NCI-H187 (cell line): ENCODE measurements at places on chromosomes 16 and 17.

- DNase-seq = no peak
Measured at GRCh38 chr16:23424292-23424958, 28.6 kb downstream of the COG7 start.

- no peak for DNase-seq
Measured at GRCh38 chr16:1299012-1299867, 10.2 kb upstream of the UBE2I start.

DNA sequence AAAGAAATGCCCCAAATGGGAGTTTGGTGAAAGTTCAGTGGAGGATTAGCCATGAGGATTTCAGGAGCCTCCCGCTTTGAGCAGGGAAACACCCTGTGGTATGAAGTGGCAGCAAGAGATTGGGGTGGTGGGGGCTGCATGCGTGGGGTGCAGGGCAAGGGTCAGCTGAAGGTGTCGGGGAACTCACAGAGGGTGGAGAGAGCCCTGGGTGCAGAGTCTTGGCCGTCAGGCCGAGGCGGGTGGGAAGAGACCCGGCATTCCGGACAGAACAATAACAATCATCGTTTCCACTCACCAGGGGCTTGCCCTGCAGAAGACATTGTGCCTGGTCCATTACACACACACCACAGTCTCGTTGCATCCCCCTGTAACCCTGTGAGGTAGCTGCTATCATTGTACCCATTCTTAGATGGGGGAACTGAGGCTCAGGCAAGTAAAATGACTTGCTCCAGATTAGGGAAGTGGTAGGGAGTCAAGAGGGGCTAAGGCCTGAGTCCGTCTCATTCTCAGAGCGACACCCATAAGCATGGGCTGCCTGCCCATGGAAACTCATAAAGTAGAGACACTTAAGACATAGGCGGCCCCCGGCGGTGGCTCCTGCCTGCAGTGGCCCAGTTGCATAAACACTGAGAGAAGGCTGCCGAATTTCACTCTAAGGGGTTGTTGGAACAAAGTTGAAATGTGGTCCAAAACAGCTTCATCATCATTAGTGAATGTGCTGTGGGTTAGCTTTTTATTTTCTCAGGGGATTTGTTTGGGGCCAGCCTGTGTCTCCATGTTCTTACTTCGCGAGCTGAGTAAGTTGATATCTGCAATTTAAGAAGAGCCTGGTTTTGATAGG is 93.3 kb downstream of the CMIP start:
- no peak for DNase-seq

DNA sequence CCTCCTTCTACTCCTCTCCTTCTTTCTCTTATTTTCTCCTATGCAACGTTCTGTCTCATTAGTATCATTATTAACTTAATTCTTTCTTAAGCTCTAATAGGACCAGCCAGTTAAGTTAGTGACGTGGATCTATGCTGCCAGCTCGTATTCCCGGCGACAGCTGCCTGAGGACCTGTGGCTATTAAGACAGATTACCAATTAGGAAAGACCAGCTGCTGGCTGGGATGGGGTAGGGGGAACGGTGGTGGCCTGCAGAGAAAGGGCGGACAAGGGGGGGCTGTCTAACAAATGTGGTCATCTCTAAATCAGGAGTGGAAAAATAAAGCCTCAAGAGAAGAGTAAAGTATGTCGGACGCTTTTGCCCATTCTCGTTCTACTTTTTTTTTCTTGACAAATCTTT is 770 bp upstream of the MYH3 start:
- DNase-seq = no peak

GRCh38 chr16:6193718-6194117 is 1096.1 kb upstream of the EEF2KMT start:
- no peak for DNase-seq

- DNase-seq = no peak
Measured at GRCh38 chr17:2792366-2793169, 3.7 kb upstream of the RAP1GAP2 start.

DNA sequence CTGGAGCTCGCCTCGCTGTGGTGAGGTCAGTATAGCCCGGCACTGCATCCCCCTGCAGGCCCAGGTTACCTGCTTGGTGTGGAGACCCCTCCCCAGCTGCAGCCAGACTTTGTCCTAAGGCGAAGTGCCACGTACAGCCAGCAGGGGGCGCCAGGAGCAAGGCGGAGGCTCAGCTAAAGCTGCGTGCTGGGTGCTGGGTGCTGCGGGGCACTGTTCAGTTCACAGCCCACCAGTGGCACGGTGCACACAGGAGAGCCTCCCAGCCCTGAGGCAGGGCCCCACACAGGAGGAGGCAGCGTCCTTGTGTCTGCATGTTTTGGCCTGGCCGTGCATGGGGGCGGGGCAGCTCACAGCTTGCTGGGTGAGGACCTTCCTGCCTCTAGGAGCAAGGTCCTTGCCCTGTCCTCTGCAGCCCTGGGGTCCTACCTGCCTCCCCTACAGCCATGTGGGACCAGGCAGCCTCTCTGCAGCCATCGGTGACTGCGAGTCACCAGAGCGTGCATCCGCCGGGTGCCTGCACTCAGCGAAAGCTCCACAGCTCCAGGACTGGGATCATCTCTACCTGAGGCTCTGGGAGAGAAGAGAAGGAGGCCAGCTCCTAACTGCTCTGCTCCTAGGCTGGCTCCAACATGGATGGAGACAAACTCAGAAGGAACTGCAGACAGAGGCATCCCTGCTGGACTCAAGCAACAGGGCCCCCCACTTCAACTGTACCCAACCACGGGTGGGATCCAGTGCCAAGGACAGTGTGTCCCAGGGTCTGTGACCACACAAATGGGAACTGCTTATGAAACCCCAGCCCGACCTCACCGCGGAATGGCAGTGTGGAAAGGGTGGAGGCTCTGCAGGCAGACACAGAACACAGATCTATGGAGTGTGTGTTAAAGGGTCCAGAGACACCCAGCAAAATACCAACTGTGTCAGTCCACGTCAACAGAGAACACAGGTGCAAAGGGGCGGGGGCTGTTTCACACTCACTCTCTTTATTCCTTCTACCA is 19.0 kb downstream of the SLC7A5 start:
- no peak for DNase-seq

- no peak for DNase-seq
Measured at GRCh38 chr17:2266045-2266864, 37.3 kb downstream of the SMG6 start.

DNA sequence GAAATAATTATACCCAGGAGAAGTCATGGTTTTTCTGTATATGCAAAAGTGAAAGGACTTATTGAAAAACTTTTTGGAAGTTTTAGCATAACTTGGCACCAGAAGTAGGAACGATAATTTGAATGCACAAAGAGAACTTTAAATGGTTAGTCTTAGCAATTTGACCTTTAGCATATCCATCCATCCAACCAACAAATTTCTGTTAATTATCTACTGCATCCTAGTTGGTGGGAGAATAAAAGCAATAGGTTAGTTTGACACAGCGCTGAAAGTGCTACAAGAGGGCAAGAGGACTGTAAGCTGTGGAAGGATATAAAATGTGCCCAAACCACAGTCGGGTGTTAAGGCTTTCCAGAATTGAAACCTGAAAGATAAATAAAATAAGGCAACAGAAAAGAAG is 17.6 kb downstream of the SPAG9 start:
- DNase-seq = no peak

GRCh38 chr16:80875616-80876015 is 71.2 kb upstream of the CDYL2 start:
- DNase-seq = no peak

DNA sequence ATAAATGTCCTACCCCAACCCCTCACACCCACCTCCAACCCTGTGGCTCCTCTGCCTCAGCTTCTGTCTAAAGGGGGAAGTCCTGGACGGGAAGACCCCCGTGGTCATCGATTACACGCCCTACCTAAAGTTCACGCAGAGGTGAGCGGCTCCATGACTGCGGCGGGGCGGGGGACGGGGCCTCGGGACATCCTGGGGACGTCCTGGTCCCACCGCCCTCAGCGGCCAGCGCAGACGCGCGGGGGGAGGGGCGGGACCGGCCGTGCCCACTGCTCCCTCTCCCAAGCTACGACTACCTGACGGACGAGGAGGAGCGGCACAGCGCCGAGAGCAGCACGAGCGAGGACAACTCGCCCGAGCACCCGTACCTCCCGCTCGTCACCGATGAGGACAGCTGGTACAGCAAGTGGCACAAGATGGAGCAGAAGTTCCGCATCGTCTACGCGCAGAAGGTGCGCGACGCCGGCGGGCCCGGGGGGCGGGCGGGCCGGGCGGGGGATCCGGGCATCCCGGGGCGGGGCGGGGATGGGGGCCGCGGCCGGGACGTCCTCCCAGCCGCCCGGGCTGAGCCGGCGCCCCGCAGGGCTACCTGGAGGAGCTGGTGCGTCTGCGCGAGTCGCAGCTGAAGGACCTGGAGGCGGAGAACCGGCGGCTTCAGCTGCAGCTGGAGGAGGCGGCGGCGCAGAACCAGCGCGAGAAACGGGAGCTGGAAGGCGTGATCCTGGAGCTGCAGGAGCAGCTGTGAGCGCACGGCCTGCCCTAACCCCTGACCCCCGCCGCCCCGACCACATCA is 6.7 kb downstream of the RUNDC3A start:
- no peak for DNase-seq

DNA sequence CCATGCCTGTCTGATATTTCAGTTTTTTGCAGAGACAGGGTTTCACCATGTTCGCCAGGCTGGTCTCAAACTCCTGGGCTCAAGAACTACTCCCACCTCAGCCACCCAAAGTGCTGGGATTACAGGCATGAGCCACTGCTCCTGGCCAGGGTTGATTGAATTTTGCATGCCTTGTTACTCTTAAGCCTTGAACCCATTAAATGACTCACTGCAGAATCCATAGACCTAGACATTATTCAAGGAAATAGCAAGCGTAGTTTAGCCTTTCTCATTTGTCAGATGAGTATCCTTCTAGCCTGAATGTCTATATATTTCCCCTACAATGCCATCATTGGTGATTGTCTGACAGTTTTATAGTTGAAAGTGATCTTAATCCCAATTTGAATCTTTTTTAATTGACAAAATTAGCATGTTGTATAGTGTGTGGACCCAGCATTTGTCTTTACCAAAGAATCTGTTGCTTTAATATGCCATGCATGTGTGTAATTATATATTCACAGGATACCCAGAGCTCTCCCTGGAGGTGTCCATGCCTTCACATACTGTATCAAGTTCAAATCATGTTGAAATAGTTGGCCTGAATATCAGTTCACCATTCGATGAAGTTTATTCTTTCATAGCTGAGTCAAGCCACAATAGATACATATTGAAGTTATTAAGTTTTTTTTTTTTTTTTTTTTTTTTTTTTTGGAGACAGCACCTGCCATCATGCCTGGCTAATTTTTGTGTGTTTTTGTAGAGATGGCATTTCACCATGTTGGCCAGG is 321.0 kb downstream of the CPPED1 start:
- DNase-seq = no peak

- no peak for DNase-seq
Measured at GRCh38 chr16:85206472-85207356, 94.4 kb upstream of the CIBAR2 start.

DNA sequence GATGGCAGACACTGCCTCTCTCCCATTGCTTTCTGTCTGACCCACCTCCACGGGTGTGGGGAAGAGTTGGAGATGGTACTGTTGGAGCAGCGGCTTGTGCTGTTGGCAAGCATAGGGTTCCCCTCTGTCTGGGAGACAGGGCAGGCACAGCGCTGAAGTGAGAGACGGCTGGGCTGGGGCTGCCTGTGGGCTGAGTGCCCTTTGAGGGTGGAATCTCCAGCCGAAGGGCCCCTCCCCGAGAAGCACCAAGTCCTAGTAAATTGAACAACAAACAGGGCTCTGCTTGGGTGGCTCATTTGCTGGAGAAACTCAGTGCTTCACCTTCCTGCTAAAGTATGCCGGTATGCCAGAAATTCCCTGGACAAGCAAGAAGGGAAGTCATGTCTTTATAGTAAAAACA is 79.7 kb downstream of the KSR1 start:
- DNase-seq = no peak

DNA sequence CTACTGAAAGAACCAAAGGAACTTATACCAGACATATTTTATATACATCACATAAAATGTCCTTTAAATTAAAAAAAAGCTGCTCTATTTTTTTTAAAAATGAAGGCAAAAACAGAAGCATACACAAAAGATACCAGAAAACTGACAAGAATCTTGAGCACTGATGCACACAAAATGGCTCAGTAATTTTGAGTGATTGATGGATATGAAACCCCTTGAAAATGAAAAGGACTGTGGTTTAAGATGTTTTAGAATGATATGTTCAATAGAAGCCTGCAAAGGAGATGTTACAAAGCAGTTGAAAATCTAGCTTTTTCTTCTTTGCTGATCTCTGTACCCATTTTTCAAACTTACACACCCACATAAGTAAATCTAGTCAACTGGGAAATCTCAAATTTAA is 2.7 kb downstream of the C16orf87 start:
- DNase-seq = no peak

- no peak for DNase-seq
Measured at GRCh38 chr17:6857336-6857735, 25.8 kb upstream of the TEKT1 start.

GRCh38 chr17:75512926-75513640 is 2.3 kb downstream of the CASKIN2 start:
- no peak for DNase-seq

- DNase-seq = no peak
Measured at GRCh38 chr16:50071075-50071671, 5.4 kb downstream of the HEATR3 start.

DNA sequence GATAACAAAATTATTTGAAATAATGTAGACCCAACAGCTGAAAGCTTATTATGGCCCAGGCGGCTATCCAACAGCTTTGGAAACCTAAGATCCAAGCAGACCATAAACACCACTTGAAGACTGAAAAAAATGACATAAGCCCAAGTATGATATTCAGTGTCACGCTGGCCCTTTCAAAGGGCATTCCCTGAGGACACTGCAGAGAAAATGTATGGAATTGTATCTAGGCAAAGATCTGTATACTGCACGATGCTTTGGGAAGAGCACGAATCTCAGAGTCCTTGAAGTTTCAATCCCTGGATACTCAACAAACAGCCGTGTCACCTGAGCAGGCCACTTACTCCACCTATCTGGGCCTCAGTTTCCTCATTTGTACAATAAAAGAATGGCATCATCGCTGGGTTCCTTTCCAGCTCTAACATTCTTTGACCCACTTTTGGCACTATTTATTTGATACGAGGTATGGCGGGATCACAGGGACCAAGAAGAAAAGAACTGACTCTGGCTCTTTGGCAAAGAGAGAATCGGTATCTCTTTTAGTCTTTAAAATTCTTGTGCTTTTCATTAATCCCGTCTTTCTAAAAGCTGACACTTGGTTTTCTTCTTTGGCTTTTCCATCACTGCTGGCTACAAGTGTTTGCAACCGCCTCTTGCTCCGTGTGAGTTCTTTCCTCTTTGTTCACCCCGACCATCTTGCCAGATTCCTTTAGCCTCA is 1.2 kb downstream of the STAT5B start:
- DNase-seq = no peak

DNA sequence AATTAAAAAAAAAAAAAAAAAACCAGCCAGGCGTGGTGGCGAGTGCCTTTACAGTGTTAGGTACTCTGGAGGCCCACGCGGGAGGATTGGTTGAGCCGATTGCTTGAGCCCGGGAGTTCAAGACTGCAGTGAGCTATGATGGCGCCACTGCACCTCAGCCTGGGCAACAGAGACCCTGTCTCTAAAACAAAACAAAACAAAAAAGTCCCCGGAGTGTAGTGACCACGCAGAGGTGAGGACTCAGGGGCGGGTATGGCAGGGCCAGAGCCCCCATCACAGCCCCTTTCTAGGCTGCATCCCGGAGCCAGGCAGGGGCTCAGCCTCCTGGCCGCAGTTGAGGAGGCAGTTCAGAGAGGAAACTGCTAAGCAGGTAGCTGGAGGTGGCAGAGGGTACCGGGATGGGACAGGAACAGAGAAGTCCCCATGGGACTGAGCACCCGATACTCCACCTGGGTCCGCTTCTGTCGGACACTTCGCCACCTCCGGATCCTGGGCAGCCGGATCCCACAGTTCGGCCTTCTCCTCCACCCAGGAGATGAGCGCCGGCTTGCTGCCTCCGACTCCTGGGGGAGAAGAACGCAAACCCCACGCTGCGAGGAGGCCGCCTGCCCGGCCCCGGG is 800 bp downstream of the ZNF747 start:
- DNase-seq = no peak
